ENCODE measurements at places on chromosomes 3 and 15.

- no peak for DNase-seq
These were observed 24.4 kb upstream of the CLEC3B start for GRCh38 chr3:45001738-45002137.

- DNase-seq = peak; percentile 65
These were observed 161.3 kb downstream of the ABHD5 start for GRCh38 chr3:43852066-43852465.

DNA sequence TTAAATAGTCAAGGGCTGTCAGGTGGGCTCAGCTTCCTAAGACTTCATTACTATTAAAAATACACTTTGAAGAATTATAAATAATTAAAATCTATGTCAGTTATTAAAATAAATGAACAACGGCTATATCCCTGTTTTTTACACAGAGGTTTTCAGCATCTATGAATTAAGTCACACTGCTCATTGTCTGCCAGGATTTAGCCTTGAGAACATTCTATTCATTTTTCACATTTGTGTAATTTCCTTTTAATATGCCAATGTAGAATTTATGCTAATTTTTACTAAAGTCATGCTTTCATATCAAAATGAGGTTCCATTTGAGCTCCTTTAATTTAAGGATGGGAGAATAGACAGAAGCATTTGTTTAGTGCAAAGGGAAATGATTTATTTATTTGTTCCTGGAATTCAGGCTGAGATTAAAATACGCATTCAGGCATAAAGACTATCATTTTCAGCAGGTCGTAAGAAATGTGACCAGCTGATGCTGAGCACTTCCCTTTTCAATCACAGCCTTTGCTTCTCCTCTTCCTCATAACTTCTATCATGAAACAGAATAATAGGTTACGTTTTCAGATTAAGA is 345.1 kb downstream of the MFSD1 start:
- DNase-seq = no peak

DNA sequence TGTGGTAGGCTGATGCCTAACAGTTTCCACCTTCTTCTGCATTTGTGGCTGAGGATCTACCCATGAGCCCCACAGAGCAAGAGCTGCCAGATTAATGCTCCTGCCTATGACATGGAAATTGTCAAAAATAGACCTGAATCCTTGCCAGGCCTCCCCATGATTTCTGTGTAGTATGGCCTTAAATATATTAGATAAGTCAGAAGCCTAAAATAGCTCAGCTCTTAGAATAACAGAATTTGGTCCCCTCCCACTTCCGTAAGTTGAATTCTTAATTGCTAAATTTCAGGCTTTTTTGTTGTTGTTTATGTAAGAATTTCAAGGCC is 129.0 kb downstream of the SERPINI1 start:
- DNase-seq = peak; percentile 2

GRCh38 chr3:183108470-183108869 is 9.2 kb upstream of the MCCC1 start:
- no peak for DNase-seq

- DNase-seq = no peak
These were observed 334.5 kb upstream of the BCHE start for GRCh38 chr3:166171695-166172094.

- peak; percentile 70 for DNase-seq
These were observed 56.4 kb upstream of the ARRDC4 start for GRCh38 chr15:97903971-97904572.

DNA sequence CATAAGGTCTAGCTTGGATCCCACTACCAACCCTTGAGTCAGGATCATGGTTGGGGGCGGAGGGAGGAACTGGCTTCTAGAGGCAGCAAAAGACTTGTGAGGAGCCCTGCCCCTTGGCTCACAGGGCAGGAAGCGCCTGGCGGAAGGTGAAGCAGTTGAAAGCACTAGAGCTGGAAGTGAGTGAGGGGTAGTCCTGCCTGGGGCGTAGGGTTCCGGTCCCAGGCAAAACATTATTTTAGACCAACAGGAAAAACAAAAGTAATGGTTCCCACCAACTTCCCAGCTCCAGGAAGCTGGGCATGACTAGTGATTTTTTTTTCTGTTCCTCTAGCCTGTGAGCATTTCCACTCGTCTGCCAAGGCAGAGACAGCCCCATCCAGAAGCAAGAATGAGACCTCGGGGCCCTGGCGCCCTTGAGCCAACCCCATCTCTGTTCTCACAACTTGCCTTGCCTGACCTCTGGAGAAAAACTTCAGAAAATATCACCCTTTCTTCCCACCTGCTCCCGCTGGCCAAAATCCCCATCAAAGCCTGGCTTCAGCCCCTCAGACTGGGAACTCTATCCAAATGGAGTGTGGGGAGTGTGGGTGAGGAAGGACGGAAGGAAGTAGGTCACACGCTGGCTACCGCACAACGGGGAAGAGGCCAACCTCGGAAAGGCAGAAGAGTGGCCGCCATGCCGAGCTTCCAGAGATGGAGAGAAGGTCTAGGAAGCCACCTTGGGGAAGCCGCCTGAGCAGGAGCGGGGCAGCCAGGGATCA is 57.5 kb downstream of the RBPMS2 start:
- DNase-seq = no peak

- DNase-seq = peak; percentile 42
These were observed 135.1 kb downstream of the TBL1XR1 start for GRCh38 chr3:177062052-177062732.

DNA sequence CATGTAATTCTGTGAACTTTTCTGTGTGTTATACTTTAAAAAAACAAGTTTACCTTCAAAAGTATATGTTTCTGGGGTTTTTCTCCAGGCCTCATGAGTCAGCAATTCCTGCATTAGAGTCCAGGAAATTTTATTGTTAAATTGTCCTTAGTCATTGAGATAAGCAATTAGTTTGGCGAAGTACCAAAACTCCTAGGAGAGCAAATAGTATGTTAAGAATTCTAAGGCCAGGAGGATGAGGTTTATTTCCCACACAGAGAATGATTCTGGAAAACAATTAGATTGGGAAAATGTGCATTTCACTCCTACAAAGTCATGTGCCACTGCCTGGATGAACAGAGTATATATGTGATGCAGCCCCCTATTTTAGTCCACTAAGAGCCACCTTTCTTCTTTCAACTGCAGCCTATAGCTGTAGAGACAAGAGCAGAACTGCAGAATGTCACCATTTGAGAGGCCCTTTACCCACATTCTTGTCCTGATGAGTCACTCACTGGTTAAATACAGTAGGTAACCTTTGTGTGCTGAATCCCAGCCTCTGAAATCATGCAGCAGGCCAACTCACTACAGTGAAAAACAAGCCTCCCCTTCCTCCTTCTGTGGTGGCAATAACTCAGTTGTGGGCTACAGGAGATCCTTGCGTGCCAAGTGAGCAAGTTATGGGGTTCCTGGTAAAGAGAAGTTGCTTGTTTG is 452.8 kb upstream of the THBS1 start:
- peak; percentile 99 for DNase-seq

DNA sequence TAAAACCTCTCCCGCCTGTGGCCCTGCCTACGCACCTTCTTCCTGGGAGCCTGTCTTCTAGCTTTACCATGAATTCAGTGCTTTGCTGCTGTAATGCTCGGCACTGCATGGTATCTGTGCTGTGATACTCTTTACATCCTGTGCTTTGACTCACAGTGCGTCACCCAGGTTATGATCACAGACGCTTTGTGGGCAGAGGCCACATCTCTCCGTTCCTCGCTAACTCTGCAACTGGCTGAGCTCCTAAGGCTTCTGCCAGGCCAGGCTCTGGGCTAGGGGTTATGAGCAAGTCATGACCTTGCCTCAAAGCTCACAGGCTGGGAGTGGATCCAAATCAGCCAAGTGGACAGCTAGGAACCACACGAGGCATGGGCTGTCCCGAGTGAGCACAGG is 23.2 kb downstream of the SPTBN5 start:
- peak; percentile 65 for DNase-seq

- DNase-seq = no peak
These were observed 22.0 kb upstream of the DOCK3 start for GRCh38 chr3:50652709-50653108.

GRCh38 chr15:28992336-28992864 is 106.6 kb downstream of the APBA2 start:
- DNase-seq = no peak

DNA sequence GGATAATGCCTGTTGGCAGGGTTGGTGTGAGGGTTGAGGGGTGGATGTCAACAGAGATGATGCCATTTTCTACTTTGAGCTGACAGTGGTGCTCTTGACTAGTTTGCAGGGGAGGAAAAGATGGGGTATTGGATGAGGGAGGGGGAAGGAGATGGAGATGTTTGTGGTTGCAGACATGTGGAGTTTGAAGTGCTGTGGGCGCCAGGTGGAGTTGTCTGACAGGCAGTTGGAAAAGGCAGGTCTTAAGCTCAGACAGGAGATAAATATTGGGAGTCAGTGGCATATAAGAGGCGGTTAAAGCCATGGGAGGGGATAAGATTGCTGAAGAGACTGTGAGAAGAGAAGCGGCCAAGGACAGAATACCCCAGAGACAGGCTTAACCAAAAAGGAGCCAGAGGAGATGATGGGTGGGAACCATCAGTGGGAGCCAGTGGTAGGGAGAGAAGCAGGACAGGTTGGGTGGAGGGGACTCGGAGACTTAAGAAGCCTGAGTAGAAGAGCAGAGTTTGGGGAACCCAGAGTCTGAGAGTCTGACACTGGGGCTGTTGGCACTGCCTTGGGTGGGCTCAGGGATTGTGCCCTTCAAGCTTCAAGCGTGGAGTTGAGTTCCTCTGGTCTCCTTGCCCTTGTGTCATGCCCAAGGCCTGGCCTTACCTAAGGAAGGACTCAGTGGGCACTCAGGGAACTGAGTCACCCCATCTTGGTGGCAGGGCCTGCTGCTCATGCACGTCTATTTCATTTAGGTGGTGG is 13.9 kb downstream of the COPG1 start:
- no peak for DNase-seq

- peak; percentile 30 for DNase-seq
These were observed 16.4 kb upstream of the SKIC8 start for GRCh38 chr15:78315686-78316282.

DNA sequence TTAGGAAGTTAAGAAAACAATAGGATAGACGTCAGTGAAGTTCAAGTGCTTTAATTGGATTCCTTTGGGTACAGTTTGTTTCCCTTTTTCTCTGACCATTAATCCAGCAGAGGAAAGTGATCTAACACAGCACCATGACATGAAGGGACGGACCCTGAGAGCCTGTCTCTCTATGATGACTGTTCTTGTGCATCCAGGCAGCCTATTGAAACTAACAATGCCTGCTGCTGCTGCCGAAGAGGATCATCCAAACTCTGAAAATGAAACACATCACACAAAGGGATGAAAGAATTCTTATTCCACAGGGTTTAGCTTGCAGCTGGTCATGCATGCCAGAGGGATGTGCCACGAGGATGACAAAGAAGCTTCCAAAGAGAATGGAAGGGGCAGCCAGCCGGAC is 75.5 kb downstream of the ZBTB20 start:
- DNase-seq = peak; percentile 33

DNA sequence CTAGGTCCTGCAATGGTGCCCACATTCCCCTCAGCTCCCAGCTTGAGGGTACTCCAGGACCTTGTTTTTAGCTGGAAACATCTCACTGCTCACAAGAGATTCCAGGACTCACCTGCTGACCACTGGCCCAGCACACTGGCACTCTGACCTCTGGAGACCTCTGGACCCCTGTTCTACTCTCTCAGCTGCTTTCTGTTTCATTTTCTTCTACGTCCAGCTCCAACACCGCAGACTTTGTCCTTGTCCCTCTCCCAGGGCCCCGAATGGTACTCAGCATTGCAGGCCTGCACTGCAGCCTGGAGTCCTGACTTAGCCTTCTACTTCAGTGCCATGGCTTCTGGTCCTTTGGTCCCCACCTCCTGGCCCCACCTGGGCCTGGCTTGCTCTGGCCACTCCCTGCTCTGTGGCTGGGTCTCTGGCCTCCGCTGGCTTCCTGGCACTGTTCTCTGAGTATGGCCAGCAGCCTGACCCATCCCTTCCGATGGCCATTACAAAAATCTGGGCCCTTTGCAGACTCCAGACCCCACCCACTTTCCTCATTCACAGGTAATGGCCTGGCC is 27.9 kb downstream of the KY start:
- no peak for DNase-seq
